Mucosa of descending colon (tissue), 3 donors: ENCODE measurements at places on chromosomes 2 and 18. TPM values are rescaled to one million over a fixed set of nuclear protein-coding genes. Genes with fewer than 3 reads are reported as not detected.
A peak's percentile ranks its signal among the peaks of the same experiment; 100 is the strongest.

DNA sequence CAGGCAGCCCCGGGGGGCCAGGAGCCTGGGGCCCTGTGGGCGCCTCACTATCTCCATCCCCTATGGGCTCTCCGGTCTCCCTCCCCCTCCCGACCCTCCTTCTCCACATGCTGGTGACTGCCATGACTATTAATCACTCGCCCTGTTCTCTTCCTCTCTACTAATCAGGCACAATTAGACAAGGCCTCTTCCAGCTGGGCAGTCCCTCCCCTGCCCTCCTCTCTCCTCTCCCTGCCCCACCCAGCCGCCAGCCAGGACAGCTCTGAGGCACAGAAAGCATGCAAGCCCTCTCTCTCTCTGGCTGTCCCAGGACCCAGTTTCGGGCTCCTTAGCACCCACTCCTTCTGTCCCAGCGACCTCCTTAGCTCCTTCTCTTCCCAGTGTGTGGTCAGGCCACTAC, 5.8 kb downstream of the ASIC4 start:
- DNase-seq: no peak

DNA sequence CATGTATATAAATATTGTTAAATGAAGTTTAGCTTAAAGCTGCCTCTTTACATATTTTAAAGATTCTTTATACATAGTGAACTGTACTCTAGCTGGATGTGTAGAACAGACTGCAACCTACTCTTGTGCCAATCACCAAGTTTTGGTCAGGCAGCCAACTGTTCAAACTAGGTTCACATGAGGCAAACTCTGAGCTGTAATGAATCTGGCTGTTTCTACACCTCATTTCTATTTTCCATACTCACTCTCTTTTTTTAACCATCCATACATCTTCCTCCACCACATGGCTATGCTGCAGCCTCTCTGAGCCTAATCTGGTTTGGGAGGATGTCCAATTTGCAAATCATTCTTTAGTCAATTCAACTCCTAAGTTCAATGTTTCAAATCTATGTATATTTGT, 974.8 kb downstream of the CNTNAP5 start:
- no peak for DNase-seq

CABYR gene
- 0.48 TPM for total RNA-seq

MOGAT1 gene
- total RNA-seq: 0.38 TPM

OLA1 gene
- 55.3 TPM for total RNA-seq

DNA sequence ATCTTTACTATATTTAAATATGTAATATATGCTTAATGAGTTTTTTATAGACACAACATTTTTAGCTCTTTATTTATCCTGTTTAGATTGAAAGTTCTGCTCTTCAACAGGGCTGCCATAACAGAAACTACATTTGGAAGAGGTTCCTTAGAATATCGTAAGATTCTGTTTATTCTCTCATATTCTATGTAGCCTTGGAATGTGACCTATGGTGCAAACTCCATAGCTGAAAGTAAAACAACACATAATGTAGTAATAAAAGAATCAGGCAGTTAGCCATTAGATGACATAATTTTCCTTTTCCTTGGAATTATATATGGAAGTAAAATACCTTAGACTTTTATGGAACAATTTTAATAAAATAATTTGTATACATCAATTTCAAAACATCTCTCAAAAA, 91.3 kb downstream of the ZNF804A start:
- no peak for DNase-seq

DNA sequence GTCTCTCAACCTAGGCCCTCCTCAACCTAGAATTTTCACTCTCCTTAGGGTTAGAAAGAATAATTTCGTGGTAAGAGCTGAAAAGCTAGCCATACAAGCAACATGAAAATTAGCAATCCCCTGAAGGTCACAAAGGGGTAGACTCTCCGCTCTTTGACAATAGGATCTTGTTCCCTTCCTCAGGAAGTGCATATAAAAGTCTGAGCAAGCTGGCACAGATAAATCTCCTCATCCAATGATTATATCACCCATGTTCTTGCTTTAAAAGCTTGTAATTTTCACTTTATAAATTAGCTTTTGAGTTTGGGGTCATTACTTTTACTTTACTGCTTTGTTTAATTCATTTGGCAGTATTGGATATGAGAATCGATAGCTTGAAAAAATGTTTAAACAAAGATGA, 852.3 kb upstream of the CRIM1 start:
- no peak for DNase-seq

SCRN3 gene
- 21.9 TPM for total RNA-seq

DNA sequence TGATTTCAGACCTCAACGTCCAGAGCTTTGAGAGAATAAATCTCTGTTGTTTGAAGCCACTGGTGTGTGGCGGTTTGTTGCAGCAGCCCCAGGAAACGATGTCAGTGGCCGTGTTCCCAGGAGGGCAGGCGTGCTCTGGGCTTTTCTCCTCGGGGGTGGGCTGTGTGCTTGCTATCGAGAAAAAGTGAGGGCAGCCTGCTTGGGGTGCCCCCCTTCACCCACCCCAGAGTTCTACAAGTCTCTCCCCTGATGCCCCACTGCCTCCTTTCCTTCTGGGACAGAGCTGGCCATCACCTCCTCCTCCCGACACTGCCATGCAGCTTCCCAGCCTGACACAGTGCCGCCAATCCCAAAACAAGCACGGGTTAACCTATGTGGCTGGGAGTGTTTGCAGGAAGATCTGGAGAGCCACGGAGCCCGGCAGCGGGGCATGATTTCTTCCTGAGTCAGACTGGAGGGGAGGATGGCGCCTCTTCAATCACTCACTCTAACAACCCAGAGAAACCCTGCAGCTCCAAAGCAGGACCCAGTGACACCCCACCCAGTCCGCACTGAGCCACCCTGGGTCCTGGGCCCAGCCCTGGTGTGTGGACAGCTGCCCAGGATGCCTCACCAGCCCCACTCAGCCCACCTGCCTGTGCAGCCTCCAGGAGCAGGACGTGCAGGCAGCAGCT, 213.7 kb upstream of the RAB6C start:
- no peak for DNase-seq

DNA sequence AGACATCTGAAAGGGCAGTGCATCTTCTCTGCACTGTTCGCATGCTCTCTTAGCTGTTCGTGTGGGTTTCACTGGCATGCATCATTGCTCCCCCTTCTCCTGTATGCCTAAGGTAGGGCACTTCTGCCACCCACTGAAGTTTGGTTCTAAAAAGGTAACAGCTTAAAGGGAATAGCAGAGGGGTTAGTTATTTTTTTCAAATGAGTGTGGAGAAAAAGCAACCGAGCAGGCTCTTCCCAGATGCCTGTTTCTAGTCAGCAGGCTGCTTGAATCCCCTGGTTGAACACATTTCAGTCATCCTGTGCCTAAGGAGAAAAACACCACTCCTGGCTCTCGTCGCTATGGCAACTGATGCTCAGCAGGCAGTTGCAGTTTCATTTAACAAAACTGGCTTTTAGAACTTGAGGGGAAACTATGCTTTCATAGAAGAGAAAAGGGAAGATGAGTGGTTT, 69.8 kb upstream of the GALNT3 start:
- DNase-seq: no peak

DNA sequence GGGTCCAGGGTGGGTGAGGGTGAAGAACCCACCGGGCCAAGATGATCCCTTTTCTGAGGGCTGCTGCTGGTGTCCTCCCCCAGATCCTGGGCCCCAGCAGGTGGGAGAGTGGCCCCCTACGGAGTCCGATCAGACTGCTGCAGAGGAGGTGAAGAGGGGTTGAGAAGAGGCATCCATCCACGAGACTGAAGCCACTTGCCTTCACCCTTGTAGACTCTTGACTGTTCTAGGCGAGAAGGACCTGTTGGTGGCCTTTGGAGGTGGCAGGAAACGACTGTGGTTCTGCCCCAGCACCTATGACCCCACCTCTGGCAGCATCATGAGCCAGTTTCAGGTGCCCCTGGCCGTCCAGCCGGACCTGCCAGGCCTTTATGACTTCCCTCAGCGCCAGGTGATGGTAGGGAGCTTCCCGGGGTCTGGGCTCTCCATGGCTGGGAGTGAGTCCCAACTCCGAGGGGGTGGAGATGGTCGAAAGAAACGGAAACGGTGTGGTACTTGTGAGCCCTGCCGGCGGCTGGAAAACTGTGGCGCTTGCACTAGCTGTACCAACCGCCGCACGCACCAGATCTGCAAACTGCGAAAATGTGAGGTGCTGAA, 1.5 kb downstream of the TET3 start:
- DNase-seq: peak; percentile 63

DNA sequence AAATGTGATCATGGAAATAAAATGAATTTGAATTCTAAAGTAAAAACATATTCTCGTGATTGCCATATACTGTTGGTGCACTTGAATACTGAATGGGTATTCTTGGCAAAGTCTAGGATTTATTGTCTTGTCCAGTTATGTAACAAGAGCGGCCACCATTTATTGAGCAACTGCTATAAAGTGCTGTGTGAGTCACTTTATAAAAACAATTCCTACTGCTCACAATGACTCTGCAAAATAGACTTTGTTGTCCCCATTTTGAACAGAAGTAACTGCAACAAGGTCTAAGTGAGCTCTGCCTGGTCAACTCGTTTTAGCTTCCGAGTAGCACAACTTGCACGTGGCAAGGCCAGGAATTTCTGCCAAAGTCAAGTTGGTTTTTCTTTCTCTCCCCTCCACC, 995.6 kb upstream of the FANCL start:
- DNase-seq: no peak

DNA sequence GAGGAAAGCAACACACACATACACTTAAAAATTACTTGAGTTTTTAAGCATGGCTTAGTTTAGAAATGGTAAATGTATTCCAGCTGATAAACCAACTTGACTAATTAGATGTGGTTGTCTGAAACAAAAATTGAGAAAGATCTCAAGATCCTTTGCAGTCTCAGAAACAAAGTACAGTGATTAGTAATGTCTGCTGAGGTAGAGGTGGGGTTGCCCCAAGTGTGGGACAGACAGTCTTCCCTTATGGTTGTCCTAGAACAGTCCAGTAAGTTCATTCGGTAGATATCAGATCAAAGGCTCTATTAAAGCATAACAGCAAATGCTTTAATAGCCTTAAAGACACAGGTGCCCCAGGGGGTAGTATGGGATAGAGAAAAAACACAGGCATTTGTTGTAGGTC, 94.5 kb downstream of the BARD1 start:
- no peak for DNase-seq

- DNase-seq: no peak
Observed at GRCh38 chr2:1656326-1656960, 87.9 kb downstream of the PXDN start.

- no peak for DNase-seq
Observed at GRCh38 chr2:29761278-29761677, 160.1 kb downstream of the ALK start.

ZNF385B gene
- total RNA-seq: 1.6 TPM

- no peak for DNase-seq
Observed at GRCh38 chr2:220334210-220334609, 706.8 kb downstream of the SLC4A3 start.

DNA sequence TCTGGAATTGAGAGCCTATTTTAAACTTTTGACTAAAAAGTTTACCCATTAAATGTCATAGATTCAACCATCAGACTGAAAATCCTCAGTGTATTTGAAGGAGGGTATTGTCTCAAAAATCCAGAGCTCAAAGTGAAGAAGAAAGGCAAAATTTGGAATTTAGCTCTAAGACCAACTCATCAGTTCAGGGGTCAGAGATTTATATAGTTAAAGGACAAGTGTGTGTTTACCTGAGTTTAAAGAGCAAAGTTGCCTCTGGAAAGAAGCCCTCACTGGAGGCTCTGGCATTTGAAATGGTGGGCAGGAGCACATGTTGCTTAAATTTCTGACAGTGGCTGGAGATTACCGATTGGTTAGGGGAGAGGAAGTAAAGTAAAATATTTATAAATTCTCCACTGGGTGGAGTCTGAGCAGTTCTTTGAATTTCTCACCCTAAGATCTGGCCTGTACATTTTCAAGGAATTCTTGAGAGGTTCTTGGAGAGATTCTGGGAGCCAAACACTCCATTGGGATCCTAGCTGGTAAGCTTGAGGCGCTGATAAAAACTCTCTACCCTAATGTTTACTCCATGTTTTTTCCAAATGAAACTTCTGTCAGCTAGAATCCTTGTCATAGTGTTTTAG, at the start of gene KYNU:
TSS of gene KYNU (plus strand) at position 449 of the 623 bp plus-strand sequence. CDS start 7,704 bp downstream, outside the sequence.
- no peak for DNase-seq

COPS9 gene
- total RNA-seq: 83.9 TPM

- DNase-seq: peak; percentile 42
Observed at GRCh38 chr2:201149064-201149820, 33.3 kb downstream of the CFLAR start.

CBLN2 gene
- total RNA-seq: 1.1 TPM

GRCh38 chr18:45829855-45830254, 4.4 kb downstream of the SIGLEC15 start:
- DNase-seq: no peak

- DNase-seq: no peak
Observed at GRCh38 chr18:80170395-80171053, 61.5 kb downstream of the ADNP2 start.

- no peak for DNase-seq
Observed at GRCh38 chr18:76233406-76233805, 261.6 kb downstream of the ZNF516 start.

DNA sequence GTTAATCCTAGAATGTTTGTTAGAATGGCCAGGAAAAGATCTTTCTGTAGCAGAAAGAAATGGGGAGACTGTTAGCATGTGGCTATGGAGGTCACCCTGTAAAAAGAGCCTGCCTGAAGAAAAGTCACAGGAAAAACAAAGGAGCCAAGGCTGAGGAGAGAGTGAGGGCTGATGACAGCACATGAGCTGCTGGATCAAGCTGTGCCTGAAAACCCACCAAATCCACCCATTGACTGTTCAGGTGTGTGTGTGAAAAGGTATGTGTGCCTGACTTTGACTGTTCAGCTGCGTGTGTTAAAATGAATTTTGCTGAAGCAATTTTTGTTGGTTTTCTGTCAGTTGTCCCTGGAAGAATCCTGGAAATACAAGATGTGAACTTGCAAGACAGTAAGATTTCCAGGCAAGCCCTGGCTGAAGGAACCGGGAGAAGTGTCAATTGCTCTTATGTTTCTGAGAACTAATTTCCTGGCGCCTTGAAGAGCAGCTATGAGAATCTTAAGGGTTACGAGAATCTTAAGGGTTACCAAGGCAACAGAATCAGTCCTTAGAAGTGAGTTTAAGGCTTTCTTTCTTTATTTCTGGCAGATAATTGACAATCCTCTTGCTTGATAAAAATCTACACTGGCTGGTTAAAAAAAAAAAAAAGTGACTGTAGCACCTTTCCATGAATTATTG, 73.0 kb upstream of the LGALSL start:
- no peak for DNase-seq

DNA sequence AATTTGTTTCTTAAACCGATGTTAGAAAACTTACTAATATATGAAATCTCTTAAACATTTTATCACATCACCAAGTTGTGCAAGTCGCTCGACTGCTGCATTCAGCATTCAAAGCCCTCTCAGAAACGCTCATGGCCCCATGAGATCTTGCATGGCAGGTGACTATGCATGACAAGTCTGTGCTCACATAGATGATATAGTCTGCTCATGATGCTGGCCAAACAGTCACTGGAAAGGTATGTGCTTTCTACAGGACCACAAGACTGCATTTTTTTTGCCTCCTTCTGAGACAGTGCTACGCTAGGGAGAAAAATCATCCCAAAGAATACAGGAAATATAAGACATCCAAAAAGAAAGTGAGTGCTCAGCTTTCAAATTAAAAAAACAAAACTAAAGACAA, 98.3 kb upstream of the ZBTB14 start:
- DNase-seq: no peak
